Left ventricle myocardium inferior (tissue), 1 donor: ENCODE measurements at places on chromosomes 6 and 20.

- DNase-seq = peak; percentile 78
Measured at GRCh38 chr6:5590187-5590586, 328.9 kb downstream of the FARS2 start.

GRCh38 chr6:162713974-162714780 lies 13.4 kb downstream of the PRKN start:
- DNase-seq = no peak

DNA sequence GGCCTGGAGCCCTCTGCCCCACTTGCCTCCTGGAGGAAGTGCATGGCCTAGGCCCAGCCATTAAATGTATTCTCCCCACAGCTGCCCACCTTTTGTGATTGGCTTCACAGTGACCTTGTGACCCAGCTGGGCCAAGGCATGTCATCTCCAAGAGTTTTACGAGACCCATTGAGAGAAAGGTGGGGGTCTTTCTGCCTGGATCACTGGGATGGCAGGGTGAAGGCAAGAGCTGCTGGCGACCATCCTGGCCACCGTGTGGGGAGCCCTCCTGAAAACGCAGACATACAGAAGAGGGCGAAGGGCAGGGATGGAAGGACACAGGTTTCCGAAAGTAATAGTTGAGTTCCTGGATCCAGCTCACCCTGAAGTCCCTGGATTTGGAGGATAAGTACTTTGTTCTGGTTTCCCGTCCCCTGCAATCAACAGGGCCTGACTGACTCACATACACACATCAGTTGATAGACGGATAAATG lies 12.3 kb upstream of the SPO11 start:
- DNase-seq = no peak

DNA sequence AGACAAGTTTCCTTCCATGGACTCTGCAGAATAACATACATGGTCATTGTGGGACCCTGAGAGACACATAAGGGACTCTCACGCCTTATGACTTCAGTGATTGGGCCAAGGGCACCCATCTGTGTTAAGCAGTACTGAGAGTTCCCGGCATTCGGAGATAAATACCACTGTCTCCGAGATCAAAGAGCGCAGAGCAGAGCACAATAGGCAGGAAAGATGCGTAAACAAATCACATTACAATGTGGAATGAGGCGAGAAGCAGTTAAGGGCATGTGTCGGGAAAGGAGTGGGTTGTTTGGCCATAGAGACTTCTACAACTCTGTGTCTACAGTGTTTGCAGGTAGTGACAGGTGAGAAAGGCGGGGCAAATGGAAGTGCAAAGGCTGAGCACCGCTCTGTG lies 57.6 kb downstream of the NRSN1 start:
- DNase-seq = no peak

DNA sequence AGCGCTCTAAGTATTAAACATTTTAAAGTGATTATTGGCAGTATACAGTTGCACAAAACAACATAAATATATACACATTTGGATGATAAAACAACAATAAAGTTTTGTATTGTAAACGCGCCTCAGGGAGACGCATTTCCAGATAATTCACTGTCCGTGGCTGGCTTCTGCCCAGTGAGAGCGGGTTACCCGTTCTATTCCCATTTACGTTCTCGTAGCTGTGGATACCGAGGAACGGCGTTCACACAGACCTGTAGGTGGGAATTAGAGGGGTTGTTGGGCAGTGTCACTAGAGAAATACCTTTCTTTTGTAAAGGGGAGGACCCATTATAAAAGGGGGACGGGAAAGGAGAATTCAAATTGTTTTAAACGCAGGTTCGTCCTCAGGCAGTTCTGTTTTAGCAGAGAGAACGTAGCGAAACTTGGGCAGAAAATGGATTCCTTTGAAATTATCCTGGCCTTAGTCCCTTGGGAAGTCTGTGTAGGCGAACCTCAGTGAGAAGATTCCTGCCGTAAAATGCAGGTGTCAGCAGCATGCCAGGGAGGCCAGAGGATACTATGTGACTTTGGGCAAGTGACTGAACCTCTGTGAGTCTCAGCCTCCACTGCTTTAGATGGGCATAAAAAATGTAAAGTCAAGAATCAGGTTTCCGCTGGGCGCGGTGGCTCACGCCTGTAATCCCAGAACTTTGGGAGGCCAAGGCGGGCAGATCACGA lies 756 bp downstream of the MTG2 start:
- no peak for DNase-seq

DNA sequence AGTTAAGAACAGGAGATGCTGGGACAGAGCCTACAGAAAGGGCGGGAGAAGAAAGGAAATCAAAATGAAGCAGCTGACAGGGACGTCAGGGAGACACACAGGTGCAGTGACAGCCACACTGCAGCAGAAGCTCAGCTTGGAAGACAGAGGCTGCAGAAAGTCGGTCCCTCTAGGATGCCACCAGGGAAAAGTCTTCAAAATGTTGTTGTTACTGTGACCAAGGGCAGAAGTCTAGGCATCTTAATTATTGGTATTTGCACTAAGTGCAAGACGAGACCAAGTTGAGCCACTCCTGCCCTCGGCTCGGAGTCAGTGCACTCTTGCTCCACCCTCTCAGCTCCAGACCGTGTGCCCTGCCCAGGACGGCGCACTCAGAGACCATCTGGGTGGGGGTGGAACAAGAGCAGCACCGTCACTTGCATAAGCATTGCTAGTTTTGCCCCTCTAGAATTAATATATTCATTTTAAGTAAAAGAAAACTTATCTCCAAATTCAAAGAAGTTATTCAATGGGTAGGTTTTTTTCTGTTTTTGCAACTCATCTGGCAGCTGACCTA lies 2.6 kb downstream of the PRR18 start:
- no peak for DNase-seq

DNA sequence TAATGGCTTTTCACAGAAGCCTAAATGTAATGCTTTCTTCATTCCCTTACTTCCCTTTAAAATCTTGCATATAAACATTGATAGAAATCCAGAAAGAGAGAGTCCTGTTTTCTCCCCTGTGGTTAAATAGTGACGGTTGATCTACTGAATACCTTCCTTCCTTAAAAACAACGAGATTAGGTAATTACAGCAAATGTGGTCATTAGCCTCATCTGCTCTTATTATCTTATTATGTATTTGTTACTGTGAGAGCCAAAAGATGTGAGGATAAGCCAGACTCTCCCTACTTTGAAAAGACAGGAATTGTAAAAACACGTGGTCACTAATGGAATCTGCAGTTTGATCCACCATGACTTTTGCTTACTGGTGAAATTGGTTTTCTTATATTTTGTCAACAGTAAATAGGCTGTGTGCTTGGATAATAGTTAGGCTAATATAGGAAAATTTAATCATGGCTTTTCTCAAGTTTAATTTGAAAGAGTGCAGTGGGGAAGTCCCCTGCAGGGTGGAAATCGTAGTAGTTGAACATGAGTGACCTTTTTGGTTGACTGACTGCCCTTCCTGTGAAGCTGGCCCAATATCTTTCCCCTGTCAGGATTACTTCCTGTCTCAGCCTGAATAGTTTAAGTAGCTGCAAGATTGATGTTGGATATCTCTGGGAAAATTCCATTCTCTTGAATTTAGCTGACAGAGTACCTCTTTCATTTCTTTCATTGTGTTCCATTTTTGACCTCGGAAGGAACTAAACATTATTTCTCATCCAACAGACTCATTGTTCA lies 62.8 kb downstream of the JARID2 start:
- DNase-seq = no peak
